Liver (tissue), 10 donors: ENCODE measurements at places on chromosomes 16 and 17.

DNA sequence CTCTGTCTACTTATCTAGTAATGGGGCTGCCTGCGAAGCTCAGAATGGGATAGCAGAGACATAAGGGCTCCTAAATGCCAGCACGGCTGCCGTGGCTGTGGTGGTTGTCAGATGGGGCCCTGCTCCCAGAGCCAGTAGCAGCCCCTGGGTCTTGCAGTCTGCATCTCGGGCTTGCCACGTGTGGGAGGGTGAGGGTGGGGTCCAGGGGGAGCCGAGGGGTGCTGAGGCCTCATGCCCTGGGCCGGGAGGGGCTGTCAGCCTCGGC lies 88.8 kb upstream of the GSE1 start:
- no peaks in the 10 kb centered on the region for H3K27me3 ChIP-seq
- no peaks in the 10 kb centered on the region for H3K36me3 ChIP-seq
- no peak overlapping the region for H3K4me3 ChIP-seq
- H3K27ac ChIP-seq = peak overlapping the region; percentile 93

GRCh38 chr17:1073241-1073962 lies 76.5 kb downstream of the TIMM22 start:
- no peaks in the 10 kb centered on the region for H3K27me3 ChIP-seq
- no peak overlapping the region for H3K27ac ChIP-seq
- no peaks in the 10 kb centered on the region for H3K4me1 ChIP-seq
- DNase-seq = no peak

GRCh38 chr16:14963281-14964173 lies 11.3 kb upstream of the PDXDC1 start:
- no peak overlapping the region for H3K27ac ChIP-seq
- H3K4me3 ChIP-seq = no peak overlapping the region
- no peaks in the 10 kb centered on the region for H3K36me3 ChIP-seq
- DNase-seq = no peak
- no peaks in the 10 kb centered on the region for H3K27me3 ChIP-seq
- H3K4me1 ChIP-seq = no peaks in the 10 kb centered on the region

DNA sequence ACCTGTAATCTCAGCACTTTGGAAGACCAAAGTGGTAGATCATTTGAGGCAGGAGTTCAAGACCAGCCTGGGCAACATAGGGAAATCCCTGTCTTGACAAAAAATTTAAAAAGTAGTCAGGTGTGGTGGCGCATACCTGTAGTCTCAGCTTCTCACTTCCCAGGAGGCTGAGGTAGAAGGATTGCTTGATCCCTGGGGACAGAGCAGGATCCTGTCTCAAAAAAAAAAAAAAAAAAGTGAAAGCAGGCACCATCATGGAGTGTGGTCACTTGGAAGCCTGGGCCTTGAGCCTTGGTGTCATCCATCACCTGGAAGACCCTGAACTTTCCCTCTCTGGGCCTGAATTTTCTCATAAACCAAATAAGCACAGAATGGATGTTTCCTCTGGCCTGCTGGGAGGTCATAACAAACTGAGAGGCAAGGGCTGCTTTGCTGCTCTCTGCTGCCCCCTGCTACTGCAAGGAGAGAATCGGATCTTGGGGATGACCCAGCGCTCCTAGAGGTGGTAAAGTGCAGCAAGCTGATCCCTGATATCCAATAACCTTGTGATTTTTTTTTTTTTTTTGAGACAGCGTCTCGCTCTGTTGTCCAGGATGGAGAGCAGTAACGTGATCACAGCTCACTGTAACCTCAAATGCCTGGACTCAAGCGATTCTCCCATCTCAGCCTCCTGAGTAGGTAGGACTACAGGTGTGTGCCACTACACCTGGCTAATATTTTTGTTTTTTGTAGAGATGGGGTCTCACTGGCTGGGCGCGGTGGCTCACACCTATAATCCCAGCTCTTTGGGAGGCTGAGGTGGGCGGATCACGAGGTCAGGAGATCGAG lies 75.9 kb upstream of the RNU2-1 start:
- H3K27me3 ChIP-seq = no peaks in the 10 kb centered on the region
- no peaks in the 10 kb centered on the region for H3K36me3 ChIP-seq
- DNase-seq = no peak
- no peak overlapping the region for H3K4me3 ChIP-seq
- H3K27ac ChIP-seq = no peak overlapping the region

GRCh38 chr17:68544111-68544915 lies 32.1 kb downstream of the PRKAR1A start:
- DNase-seq = no peak
- no peak overlapping the region for H3K4me3 ChIP-seq
- H3K36me3 ChIP-seq = peaks cover 37% of the 10 kb centered on the region
- H3K27me3 ChIP-seq = no peaks in the 10 kb centered on the region
- H3K27ac ChIP-seq = no peak overlapping the region

DNA sequence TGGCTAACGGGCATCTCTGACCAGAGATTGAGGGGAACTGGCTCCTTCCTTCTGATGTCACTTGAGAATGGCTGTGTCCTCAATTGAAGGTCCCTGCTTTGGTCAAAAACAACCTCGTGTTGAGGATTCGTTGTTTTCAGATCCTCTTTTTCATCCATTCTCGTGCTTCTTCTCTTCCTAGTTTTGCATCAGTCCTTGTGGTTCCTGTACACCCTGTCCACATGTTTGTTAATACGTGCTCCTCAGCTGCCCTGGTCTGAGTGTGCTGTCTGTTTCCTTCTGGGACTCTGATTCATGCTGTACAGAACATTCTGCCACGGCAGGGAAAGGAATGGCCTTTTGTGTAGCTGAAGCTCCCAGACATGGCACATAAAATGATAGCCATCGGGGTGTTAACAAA lies 863.2 kb upstream of the GOT2 start:
- H3K27me3 ChIP-seq = peaks cover 2% of the 10 kb centered on the region
- no peaks in the 10 kb centered on the region for H3K4me1 ChIP-seq
- no peak overlapping the region for H3K27ac ChIP-seq
- no peak for DNase-seq
- no peaks in the 10 kb centered on the region for H3K36me3 ChIP-seq

GRCh38 chr17:65557349-65558310 lies 3.8 kb downstream of the AXIN2 start:
- no peak overlapping the region for H3K27ac ChIP-seq
- no peaks in the 10 kb centered on the region for H3K36me3 ChIP-seq
- H3K4me3 ChIP-seq = no peak overlapping the region
- no peak for DNase-seq
- H3K4me1 ChIP-seq = peaks cover 24% of the 10 kb centered on the region
- H3K27me3 ChIP-seq = no peaks in the 10 kb centered on the region

DNA sequence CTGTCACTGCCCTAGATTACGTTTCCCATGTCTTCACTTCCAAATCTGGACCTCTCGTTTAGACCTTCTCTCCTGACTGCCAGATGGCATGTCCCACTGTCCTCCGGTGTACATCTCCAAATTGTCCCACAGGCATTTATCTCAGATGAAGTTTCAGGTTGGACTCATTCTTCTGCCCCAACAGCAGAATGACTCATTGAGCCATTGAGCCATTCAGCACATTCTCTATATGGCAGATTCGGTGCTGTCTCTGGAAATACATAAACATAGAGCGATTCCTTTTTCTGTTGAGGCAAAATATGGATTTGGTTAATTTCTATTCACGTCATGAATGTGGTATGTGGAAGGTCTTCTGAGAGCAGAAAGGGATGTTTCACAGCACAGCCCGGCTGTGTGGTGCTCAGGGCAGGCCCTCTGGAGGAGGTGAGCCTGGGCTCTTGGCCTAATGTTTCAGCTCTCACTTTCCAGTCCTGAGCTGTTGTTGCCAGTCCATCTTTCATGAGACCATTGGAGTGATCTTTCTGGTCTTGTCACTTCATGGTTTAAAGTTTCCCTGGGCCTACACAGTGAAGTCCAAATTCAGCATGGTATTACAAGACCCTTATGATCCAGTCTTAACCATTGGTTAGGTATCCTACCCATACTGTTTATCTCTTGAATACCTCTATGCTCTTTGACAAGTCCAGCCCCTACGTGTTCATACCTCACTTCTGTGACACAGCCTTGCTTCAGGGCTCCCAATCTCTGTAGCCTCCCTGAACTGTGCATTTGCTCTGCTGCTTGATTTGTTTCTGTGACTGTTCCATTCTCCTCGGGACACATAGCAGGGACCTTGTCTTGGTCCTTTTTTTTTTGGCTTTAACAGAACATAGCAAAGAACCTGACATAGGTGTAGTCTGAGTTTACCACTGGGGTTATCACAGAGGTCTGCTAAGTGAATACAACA lies 15.9 kb downstream of the HAPSTR1 start:
- H3K27me3 ChIP-seq = no peaks in the 10 kb centered on the region
- DNase-seq = no peak
- H3K36me3 ChIP-seq = peaks cover 20% of the 10 kb centered on the region
- peaks cover 70% of the 10 kb centered on the region for H3K4me1 ChIP-seq
- no peak overlapping the region for H3K27ac ChIP-seq
- no peak overlapping the region for H3K4me3 ChIP-seq

- H3K27ac ChIP-seq = peak overlapping the region; percentile 89
These were observed 744 bp downstream of the CMIP start for GRCh38 chr16:81445143-81445961.

- H3K27ac ChIP-seq = no peak overlapping the region
- H3K4me3 ChIP-seq = no peak overlapping the region
- no peaks in the 10 kb centered on the region for H3K4me1 ChIP-seq
- H3K27me3 ChIP-seq = no peaks in the 10 kb centered on the region
- no peaks in the 10 kb centered on the region for H3K36me3 ChIP-seq
These were observed 204.4 kb downstream of the IRF8 start for GRCh38 chr16:86103320-86103719.

DNA sequence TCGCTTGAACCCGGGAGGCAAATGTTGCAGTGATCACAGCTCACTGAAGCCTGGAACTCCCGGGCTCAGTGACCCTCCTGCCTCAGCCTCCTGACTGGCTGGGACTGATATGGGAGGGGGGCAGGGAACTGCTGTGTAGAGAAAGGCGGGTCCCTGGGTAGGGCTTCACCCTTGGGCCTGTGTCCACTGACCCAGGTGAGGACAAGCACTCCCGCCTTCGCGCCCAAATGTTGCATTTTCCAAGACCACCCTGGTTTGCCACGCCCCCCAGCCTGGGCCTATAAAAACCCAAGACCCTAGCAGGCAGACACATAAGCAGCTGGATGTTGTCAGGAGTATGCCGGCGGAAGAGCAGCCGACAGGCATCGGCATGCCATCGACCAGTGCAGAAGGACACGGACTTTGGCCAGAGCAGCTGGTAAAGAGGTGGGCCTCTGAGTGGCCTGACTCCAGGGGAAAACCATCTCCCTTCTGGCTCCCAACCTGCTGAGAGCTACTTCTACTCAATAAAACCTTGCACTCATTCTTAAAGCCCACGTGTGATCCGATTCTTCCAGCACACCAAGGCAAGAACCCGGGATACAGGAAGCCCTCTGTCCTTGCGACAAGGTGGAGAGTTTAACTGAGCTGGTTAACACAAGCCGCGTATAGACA lies 19.1 kb downstream of the SMYD4 start:
- no peaks in the 10 kb centered on the region for H3K27me3 ChIP-seq
- H3K4me3 ChIP-seq = no peak overlapping the region
- H3K27ac ChIP-seq = peak overlapping the region; percentile 64
- H3K36me3 ChIP-seq = peaks cover 4% of the 10 kb centered on the region

GRCh38 chr16:79656553-79657115 lies 56.1 kb upstream of the MAF start:
- no peak overlapping the region for H3K27ac ChIP-seq
- no peaks in the 10 kb centered on the region for H3K36me3 ChIP-seq
- no peaks in the 10 kb centered on the region for H3K27me3 ChIP-seq
- no peak overlapping the region for H3K4me3 ChIP-seq
- H3K4me1 ChIP-seq = no peaks in the 10 kb centered on the region
- no peak for DNase-seq

GRCh38 chr17:68468788-68469187 lies 11.5 kb upstream of the WIPI1 start:
- H3K4me3 ChIP-seq = no peak overlapping the region
- no peaks in the 10 kb centered on the region for H3K4me1 ChIP-seq
- no peak for DNase-seq
- no peak overlapping the region for H3K27ac ChIP-seq
- no peaks in the 10 kb centered on the region for H3K36me3 ChIP-seq
- no peaks in the 10 kb centered on the region for H3K27me3 ChIP-seq

- H3K36me3 ChIP-seq = no peaks in the 10 kb centered on the region
- DNase-seq = no peak
- H3K4me3 ChIP-seq = no peak overlapping the region
- no peaks in the 10 kb centered on the region for H3K4me1 ChIP-seq
These were observed 40.1 kb downstream of the MPHOSPH6 start for GRCh38 chr16:82129881-82130280.

DNA sequence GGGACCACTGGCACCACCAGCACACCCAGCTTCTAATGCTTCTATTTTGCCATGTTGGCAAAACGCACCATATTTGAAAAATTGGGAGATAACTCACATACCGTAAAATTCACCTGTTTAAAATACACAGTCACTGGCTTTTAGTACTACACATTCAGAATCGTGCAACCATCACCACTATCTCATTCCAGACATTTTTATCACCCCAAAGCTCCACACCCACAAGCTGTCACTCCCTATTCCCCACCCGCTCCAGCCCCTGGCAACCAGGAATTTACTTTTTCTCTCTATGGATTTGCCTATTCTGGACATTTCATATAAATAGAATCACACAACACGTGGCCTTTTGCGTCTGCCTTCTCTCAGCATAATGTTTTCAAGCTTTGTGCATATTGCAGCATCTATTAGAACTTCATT lies 25.0 kb downstream of the PPL start:
- H3K4me3 ChIP-seq = no peak overlapping the region
- peaks cover 30% of the 10 kb centered on the region for H3K4me1 ChIP-seq
- no peak for DNase-seq
- no peaks in the 10 kb centered on the region for H3K27me3 ChIP-seq
- H3K27ac ChIP-seq = no peak overlapping the region
- no peaks in the 10 kb centered on the region for H3K36me3 ChIP-seq

DNA sequence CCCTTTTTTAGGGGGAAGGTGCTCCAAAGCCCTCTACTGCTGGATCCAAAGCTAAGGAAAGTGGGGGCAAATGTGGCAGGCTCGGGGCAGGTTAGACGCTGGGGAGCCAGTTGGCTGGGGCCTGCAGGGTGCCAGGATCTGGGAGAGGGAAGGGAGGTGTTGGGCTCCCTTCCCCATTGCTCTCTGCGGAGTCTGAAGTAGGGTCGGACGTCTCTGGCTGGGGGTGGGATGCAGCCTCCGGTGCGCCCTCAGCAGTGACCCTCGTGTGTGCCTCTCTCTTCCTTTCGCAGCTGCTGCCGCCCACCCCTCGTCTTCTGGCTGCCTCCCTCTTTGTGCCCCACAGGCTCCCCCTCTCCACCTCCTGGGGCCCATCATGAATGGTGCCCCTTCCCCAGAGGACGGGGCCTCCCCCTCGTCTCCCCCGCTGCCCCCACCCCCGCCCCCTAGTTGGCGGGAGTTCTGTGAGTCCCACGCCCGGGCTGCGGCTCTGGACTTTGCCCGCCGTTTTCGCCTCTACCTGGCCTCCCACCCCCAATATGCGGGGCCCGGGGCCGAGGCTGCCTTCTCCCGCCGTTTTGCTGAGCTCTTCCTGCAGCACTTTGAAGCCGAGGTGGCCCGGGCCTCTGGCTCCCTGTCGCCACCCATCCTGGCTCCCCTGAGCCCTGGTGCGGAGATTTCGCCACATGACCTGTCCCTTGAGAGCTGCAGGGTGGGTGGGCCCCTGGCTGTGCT lies 2.2 kb downstream of the SH2B1 start:
- no peak overlapping the region for H3K27ac ChIP-seq
- H3K4me1 ChIP-seq = peaks cover 16% of the 10 kb centered on the region
- H3K27me3 ChIP-seq = no peaks in the 10 kb centered on the region
- H3K4me3 ChIP-seq = no peak overlapping the region
- H3K36me3 ChIP-seq = peaks cover 22% of the 10 kb centered on the region
